GM23248 (cell line): ENCODE measurements at places on chromosomes 12 and 14. TPM values are rescaled to one million over a fixed set of nuclear protein-coding genes. Genes with fewer than 3 reads are reported as not detected.

The TAC3 gene
- total RNA-seq: not detected in 2 replicates

- DNase-seq: peak; percentile 55
These were observed 2.8 kb upstream of the BAZ2A start for GRCh38 chr12:56632701-56633467.

- DNase-seq: no peak
These were observed 6.7 kb upstream of the GOLGA3 start for GRCh38 chr12:132835076-132836025.

DNA sequence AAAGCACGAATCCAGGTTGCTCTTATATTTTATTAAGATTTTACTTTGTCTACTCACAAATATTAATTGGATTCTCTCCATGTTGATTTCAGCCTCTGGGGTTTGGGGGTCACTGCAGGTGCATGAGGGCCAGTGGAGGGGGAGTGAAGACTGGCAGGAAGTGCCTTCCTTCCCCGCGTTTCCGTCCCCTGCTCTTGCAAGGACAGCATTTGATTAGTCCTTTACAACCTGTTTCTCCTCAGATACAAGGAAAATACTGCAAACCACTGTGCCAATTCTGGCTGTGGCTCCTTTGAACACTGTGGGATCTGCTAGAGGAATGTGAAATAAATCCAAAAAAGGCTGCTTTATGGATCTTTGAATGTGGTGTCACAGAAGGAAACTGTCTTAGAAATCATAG is 291.8 kb downstream of the ETNK1 start:
- no peak for DNase-seq

DNA sequence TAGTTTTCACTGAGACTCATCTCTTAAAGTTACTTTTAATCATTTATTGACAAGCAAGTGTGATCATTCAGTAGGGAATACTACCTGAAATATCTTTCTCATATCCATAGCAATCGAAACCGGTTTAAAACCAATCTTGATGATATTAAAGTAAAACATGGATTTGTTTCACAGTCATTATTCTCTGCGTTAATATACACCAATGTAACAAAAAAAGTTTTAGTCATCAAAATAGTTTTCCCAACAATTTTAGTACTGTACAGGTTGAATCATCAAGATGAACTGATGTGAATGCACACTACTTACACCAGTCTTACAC is 137.0 kb upstream of the KRAS start:
- DNase-seq: peak; percentile 31

- peak; percentile 26 for DNase-seq
These were observed 11.6 kb downstream of the STX2 start for GRCh38 chr12:130827432-130827831.

- no peak for DNase-seq
These were observed 155.7 kb downstream of the SEC23A start for GRCh38 chr14:38947343-38947742.

DNA sequence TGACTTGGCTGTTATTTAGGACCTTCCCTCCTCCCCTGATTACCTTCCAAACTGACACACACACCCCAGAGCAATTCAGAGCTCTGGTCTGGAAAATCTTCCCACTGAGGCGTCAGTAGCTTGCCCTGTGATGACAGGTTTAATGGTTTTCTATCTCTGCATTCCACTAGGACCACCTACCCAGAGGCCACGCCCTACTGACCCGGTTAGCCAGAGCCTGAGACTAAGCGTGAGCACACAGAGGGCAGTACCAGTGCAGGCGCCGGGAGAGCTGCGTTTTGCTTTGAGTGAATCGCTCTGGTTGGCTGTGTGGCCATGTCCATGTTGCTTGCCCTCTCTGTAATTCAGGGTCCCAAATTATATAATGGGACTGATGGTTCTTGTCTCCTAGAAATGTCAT is 36.2 kb upstream of the ATP2A2 start:
- DNase-seq: no peak

- DNase-seq: peak; percentile 71
These were observed 575 bp downstream of the NAA30 start for GRCh38 chr14:57390806-57391516.

GRCh38 chr12:62785941-62786559 is 148.9 kb downstream of the PPM1H start:
- DNase-seq: peak; percentile 94

The SRRM4 gene
- not detected in 2 replicates for total RNA-seq

DNA sequence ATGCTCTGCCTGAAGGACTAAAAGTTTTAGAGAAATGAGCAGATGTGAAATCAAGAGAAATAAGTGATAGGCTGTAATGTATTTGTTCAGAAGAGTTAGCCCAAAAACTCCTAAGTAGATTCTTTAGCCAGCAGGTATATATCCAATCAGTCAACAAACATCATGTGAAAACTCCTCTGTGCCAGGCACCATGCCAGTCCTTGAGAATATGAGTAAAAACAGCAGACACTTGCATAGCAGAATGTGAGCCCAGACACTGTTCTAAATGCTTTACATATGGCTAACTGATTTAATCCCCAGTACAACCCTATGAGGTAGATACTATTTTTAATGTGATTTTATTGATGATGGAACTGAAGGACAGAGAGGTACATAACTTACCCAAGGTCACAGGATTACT is 329.8 kb downstream of the PAWR start:
- DNase-seq: no peak

- DNase-seq: peak; percentile 7
These were observed 82.4 kb downstream of the SLC25A21 start for GRCh38 chr14:37090026-37090425.

GRCh38 chr12:65828711-65829339 is 4.5 kb downstream of the HMGA2 start:
- DNase-seq: no peak

GRCh38 chr12:26473291-26473690 is 277.9 kb downstream of the SSPN start:
- peak; percentile 72 for DNase-seq

GRCh38 chr14:68547305-68548193 is 245.3 kb downstream of the ZFP36L1 start:
- DNase-seq: peak; percentile 96

- DNase-seq: no peak
These were observed 55.4 kb downstream of the SAMD4A start for GRCh38 chr14:54622192-54622958.

The CFAP73 gene
- not detected in 2 replicates for total RNA-seq

- no peak for DNase-seq
These were observed 39.8 kb downstream of the FNTB start for GRCh38 chr14:65026526-65026925.

GRCh38 chr12:17949558-17950141 is 140.3 kb downstream of the RERGL start:
- DNase-seq: no peak

The SLC24A4 gene
- not detected in 2 replicates for total RNA-seq

GRCh38 chr12:40668099-40668529 is 24.1 kb upstream of the CNTN1 start:
- no peak for DNase-seq

DNA sequence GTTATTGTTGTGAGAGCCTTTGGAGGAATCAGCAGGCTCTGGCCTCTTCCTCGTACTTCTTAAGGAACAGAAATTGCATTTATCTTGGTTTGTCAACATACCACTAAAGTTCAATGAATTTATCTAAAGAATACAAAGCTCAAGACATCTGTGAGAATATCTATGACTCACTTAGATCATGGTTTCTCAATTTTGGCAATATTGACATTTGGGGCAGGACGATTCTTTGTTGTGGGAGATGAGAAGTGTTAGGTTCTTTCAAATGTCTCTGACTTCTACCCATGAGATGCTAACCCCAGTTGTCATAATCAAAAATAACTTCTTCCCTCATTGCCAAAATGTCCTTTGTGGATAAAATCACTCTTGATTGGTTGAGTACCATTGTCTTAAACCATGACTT is 1190.3 kb downstream of the GALC start:
- DNase-seq: no peak

DNA sequence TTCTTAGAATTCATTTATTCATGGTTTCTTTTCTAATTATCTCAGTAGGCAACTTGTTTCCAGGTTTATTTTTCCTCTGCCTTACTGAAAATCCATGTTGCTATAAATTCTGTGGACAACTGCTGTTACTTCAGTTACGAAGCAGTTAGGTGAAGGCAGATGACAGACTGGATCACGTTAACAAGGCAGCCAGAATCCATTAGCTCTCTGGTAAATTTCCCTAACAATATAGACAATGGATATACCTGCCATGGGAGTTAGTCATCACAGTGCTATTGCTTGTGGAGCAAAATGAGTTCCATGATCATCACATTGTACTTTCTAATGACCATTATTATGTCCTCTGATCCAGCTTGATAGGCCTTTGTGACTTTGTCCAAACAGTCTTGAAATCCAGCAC is 291.5 kb downstream of the NELL2 start:
- no peak for DNase-seq

- no peak for DNase-seq
These were observed 19.3 kb downstream of the ZNF664 start for GRCh38 chr12:123992118-123992825.

The INSM2 gene
- total RNA-seq: not detected in 2 replicates

GRCh38 chr12:52061470-52062166 is 8.2 kb upstream of the ATG101 start:
- DNase-seq: no peak
